Stimulated activated CD4-positive, alpha-beta T cell treated with anti-CD3 and anti-CD28 coated beads, Interleukin-15, amount 100 ng/mL, for 48 hours (primary cell): ENCODE measurements at places on chromosomes 4 and X.

- no peak for DNase-seq
Observed at GRCh38 chrX:69951753-69952152, 98.0 kb downstream of the AWAT2 start.

DNA sequence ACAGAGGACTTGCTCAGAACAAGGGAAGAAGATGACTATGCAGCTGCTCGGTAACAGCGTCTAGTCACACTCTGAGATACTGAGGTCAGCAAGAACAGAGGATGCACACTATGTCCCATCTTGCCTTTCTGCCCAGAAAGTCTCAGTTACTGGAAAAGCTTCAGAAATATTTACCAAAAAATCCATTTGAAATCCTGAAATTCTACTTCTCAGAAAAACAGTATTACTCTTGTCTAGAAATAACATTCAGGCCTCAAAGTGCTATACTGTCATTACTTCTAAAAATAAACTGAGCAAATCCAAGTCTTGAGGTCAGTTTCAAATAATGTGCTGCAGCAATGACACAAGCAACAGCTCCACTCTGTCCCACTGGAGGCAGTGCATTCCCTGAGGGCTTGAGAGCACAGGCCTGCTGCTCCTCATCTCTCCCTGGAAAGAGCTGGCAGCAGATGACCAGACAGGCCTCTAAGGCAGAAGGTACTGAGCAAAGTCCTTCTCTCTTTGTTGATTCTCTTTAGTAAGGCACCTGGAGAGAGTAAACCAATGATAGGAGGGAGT lies 76.9 kb downstream of the CAMK2D start:
- no peak for DNase-seq

DNA sequence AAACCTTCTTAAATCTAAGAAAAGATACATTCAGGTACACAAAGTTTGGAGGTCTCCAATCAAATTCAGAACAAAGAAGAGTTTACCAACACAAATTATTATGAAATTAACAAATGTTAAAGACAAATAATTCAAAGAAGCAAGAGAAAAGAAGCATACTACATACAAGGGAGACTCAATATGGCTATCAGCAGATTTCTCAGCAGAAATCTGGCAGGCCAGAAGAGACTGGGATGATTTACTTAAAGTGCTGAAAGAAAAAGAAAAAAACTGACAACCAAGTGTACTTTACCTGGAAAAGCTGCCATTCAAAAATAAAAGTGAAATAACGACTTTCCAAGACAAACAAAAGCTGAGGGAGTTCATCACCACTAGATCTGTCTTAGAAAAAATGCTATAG lies 64.4 kb upstream of the HTR2C start:
- DNase-seq, result no peak

GRCh38 chr4:123930996-123931395 lies 534.4 kb downstream of the SPRY1 start:
- DNase-seq, result no peak

DNA sequence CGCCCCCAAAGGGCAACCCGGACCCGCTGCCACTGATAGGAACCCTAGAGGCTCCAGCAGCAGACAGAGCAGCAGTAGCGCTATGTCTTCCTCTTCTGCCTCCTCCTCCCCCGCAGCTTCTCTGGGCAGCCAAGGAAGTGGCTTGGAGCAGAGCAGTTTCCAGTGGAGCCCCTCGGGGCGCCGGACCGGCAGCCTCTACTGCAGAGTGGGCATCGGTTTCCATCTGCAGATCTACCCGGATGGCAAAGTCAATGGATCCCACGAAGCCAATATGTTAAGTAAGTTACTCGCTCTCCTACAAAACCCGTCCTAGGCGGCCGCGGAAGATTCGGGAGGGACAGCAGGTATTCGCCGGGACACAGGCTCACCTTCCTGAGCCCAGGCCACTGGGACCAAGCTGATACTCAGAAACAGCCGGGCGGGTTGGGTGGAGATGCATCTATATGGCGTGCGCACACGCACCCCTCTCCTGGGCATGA lies 477 bp downstream of the FGF5 start:
- no peak for DNase-seq

DNA sequence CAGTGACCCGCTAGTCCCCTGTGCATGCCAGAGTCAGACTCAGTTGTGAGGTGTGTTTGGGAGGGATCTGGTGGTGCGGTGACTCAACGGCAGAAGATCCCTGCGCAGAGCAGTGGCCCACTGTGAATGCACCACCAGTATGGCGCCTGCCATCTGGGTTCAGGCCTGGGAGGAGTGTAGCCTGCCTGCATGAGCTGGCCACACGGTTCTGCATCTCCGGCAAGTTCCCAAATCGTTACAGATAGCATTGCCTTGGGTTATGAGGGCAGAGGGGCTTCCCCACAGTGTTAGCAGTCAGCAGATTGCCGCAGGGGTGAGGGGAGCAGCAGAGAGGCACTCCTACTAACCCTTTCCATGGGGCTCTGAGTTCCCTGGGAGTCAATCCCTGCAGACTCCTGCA lies 629.6 kb downstream of the TLL1 start:
- DNase-seq, result no peak

DNA sequence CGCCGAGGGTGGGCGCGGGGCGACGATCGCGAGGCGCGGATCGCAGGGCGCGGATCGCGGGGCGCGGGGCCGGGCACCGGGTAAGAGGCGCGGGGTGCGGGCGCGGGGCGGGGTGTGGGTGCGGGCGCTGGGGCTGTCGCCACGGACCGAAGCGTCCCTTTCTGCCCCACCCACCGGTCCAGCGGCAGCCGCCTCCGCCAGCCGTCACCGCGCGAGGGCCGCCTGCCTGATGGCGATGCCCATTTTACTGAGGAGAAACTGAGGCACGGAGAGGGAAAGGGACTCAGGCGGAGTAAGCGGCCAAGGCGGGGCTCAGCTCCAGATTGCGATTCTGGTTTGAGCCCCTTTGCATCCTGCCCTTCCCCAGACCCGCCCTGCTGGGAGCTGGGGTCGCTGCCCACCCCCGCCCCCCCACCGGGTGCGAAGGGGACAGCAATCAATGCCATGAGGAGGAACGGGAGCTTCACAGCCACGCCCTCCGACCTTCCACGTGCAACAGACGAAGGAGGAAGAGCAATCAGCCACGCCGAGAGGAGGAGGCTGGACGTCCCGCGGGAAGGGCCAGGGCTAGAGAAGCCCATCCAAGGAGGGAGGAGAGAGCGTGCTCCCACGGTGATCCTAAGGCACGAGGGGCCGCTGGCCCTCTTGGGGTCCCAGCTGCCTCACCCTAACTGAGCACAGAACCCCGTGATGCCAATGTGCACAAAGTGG lies 10.9 kb upstream of the MAN2B2 start:
- DNase-seq, result no peak

DNA sequence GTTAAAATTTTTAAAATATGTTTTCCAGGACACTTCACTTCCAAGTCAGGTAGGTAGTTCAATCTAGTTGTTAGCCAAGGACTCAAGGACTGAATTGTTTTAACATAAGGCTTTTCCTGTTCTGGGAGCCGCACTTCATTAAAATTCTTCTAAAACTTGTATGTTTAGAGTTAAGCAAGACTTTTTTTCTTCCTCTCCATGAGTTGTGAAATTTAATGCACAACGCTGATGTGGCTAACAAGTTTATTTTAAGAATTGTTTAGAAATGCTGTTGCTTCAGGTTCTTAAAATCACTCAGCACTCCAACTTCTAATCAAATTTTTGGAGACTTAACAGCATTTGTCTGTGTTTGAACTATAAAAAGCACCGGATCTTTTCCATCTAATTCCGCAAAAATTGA lies 49.7 kb downstream of the XIAP start:
- DNase-seq, result no peak

DNA sequence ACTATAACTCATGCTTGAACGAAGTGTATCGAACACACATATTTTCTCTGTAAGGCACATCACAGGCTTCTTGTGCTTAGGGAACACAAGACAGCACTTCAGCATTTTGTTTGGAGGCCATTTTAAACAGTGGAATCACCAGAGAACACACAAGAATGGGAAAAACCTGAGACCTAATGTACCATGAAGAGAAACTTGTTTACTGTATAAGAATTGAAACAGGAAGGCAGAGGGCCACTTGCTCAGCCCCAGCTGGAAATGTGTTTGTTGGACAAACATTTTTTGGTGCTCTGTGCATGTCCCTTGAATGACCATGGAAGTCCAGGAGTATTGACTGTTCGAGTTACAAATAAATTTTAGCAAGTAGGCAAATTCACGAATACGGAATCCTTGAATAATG lies 47.5 kb downstream of the RAPGEF2 start:
- no peak for DNase-seq

GRCh38 chrX:152306331-152306730 lies 144.8 kb downstream of the GABRA3 start:
- DNase-seq, result no peak

GRCh38 chr4:8754634-8755589 lies 116.7 kb downstream of the HMX1 start:
- DNase-seq, result no peak

GRCh38 chrX:48908600-48908999 lies 2.8 kb downstream of the SLC35A2 start:
- no peak for DNase-seq

- no peak for DNase-seq
Observed at GRCh38 chrX:78102091-78102490, 2.0 kb upstream of the PGK1 start.

DNA sequence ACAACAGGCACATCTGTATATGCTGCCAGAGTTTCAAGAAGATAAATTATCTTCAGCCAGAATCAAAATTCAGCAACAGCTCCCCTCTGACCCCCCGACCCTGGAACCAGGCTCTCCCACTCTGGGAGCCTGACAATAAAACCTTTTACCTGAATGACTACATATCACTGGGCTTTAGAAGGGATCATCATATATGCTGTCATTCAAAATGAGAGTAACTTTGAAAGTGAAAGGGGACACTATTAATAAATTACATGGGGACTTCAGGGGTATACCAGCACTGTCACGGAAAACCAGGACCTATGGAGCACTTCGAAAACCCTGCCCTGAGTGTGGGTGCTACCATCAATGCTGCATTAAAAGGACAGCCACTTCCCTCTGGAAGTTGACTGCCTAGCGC lies 26.2 kb downstream of the TSPAN5 start:
- DNase-seq, result no peak

DNA sequence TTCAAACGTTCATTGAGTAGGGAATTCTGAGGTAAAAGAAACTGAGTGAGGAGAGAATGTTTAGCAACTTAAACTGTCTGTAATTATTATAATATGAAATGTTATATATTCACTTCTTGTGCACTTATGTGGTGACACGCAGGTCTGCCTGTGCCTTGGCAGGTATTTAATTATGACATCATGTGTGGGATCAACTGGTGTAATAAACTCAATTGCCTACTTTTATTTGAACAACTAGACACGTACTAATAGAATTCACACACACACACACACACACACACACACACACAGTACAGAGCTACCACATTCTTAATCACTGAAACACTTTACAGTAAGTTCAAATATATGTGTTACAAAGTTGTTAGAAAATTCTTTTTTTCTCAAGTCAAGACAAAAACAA lies 20.7 kb upstream of the SLC25A31 start:
- DNase-seq, result no peak

- DNase-seq, result peak; percentile 81
Observed at GRCh38 chr4:973431-974397, at the start of gene DGKQ. Gene DGKQ, minus strand, starts transcription at chr4:973569. Its CDS starts 87 bp downstream, at chr4:973482.

DNA sequence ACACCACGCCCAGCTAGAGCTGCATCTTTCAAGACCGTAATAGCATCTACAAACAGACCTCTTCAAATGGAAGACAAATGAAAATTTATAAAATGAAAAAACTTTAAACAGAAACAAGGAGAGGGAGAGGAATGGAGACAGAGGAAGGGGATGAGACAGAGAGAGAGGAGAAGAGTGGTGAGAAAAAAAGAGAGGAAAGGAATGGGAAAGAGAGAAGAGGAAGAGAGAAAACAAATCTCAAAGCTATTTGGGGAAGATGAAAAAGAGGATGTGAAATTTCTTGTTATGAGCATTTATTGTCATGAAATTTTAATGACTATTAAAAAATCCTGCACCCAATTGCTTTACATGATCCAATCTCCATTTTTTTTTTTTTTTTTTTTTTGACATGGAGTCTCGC lies 726.9 kb downstream of the GRID2 start:
- DNase-seq, result no peak

DNA sequence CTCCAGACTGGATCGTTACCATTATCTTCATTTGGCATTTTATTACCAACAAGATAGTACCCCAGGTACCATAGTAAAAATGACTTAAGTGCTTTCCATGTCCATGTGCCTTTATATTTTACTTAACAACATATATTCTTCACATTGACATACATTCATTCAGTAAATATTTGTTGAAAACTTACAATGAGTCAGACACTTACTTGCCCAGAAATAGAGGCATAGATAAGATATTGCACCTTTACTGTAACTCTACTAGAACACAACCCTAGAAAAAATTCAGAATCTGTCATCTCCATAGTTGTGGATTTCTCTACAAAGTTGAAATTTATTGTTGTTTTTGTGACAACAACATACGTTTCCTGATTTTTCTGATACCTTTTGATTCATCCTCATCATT lies 640.6 kb downstream of the RPA4 start:
- DNase-seq, result no peak

DNA sequence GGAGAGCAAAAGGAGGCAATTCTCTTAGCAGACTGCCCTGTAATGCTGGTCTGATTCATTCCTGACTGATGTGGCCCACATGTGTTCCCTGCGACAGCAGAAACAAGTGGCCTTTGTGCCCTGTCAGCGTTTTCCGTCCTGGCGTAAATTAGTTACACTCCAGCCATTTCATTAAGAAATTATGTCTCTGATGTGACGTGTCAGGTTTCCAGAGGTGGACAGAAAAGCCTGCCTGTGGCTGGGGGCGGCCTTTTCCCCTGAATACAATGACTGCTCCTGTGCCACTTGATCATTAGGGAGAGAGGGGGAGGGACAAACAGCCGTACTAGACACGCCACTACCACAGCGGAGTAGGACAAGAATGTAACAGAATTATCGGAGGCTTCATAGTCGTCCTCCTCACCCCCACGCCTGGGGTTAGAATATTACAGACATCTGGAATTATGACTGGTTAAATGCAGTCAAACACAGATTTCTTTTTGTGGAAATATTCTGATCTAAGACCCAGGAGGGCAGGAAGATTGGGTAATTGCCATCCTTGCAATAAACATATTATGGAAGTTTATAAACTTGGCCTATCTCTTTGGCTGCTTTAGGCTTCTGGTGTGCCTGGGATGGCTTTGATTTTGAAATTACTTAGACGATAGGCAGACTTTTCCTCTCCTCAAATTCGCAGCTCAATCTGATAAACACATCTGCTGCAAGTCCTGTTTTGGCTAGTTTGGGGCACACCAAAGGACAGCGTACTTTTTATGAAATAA lies 146.2 kb upstream of the BCOR start:
- DNase-seq, result no peak

GRCh38 chrX:53481093-53481492 lies 46.9 kb upstream of the HSD17B10 start:
- DNase-seq, result no peak

- no peak for DNase-seq
Observed at GRCh38 chr4:115575851-115576250, 462.4 kb upstream of the NDST4 start.
